Right lobe of liver (tissue), 6 donors: ENCODE measurements at places on chromosomes 4 and X. TPM values are rescaled to one million over a fixed set of nuclear protein-coding genes. Genes with fewer than 3 reads are reported as not detected.

- DNase-seq: no peak
Observed at GRCh38 chr4:155639704-155640523, 26.7 kb upstream of the GUCY1A1 start.

DNA sequence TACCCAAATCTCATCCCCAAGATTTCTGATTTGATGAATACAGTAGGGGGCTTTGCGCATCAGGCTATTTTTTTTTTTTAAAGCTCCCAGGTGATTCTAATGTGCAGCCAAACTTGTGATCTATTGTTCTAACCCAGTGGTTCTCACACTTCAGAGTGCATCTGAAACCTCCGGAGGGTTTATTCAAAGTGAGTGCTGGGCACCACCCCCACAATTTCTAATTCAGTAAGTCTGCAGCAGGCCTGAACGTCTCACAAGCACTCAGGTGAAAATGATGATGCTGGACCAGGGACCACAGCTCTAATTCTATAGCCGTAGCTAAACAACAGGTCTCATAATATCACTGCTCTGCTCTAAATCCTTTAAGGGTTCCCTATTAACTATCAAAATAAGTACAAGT is 211.4 kb downstream of the FMR1NB start:
- DNase-seq: no peak

DNA sequence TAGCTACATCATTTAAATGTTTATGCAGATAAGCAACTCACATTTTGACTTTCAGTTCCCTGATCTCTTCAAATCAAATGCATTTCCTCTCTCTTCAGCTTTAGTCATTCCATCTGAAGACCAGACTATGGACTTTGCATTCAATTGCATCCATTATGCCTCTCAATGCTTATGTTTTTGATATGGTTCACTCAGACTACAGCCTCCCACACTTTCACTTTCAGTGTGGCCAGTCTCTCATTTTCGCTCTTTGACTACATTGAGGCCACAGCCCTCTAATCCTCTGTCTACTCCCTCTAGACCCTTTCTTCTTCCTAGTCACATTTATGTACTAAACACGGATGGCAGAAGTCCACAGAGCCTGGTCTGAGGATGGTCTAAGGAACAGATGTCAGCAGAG is 24.5 kb upstream of the VEGFC start:
- no peak for DNase-seq

Gene FUNDC1
- 5.5 TPM for total RNA-seq

Gene ANKRD50
- total RNA-seq: 4.6 TPM

Gene BTC
- 0.29 TPM for total RNA-seq

DNA sequence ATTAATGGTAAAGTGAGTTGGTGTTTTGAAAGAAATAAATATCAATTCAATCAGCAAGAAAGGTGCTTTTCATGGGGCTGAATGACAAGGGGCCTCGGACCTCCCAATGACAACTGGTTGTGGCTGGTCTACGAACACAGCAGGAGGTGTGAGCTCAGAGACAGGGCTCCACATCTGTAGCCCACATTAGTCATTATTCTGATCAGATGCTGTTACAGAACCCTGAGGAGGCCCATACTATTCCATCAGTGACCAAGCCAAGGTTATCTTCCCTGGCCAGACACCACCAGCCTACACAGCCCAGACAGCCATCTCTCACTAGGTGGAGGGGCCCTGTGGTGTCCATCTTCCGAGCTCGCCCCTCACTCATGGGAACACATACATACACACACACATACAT is 168.8 kb downstream of the SH3KBP1 start:
- no peak for DNase-seq

DNA sequence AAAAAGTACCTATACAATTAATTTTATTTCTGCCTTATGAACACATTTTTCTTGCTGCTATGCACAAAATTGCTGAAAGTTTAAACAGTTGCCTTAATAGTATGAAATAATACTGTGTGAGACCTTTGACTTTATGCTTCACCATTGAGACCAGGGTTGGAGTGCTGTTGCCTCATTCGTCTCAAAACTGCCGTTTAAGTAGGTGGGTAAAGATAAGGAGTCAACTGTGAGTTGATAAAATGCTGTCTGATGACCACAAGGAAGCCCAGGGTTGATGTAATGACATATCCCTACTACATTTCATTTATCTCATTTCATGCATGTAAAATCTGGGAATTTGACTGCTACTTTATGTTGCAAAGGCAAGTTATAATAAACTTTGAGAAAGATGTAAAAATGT is 23.4 kb downstream of the STK26 start:
- DNase-seq: no peak

DNA sequence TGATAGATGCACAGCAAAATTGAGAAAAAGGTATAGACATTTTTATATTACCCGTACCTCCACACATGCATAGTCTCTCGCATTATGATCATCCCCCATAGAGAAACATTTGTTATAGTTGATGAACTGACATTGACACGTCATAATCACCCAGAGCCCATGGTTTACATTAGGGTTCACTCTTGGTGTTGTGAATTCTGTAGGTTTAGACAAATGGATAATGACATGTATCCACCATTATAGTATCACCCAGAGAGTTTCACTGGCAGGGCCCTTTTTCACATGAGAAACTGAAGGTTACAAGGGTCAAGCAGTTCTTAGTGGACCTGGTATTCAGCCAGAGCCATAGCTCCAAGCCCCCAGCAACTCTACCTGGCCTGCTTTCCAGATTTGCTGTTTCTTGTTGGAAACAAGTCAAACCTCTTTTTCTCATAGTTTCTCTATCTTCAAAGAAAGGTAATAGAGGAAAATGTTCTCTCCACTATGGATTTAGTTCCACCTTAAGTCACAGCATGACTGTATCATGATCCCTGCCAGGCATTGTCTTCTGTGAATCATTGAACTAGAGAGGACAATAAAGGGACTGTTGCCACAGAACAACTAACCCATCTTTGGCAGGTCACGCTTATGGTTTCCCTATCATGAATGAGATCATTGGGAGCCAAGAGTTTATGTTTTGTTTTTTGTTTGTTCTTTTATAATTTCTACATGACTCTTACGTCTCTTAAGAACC is 64.0 kb downstream of the HHIP start:
- DNase-seq: no peak

DNA sequence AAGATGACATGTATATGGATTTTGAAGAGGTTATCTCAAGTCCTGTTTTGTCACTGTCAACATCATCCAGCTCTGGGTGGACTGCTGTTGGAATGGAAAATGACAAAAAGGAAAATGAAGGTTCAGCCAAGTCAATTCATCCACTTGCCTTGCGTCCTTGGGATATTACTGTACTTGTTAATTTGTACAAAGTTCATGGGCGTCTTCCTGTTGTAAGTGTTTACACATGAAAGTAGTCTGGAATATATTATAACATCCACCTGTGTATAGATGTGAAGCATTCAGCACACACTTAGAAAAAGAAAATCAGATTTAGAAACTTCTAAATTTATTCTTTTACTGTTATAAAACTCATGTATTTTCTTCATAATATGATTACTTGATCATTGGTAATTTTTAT is 67.2 kb downstream of the BLTP1 start:
- no peak for DNase-seq

GRCh38 chr4:110484767-110485166 is 8.8 kb downstream of the ENPEP start:
- DNase-seq: no peak

GRCh38 chr4:179582164-179582905 is 2140.1 kb upstream of the AGA start:
- no peak for DNase-seq

DNA sequence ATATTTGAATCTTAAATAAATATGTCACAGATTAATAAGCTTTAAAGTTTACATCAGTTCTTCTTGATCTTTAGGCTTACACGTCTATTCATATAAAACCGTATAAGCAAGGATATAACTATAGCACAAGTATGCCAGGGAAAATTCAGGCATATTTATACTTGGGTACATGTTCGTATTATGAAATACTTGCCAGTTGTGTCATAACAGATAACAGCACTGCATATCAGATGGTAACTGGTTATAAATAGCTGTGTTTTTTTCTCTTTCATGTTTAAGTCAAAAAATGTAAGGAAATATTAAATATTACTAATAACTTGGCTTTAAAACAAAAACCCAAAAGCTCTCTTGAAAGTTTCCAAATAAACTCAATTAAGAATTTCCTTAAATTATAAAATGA is 17.5 kb downstream of the BRWD3 start:
- DNase-seq: no peak

- no peak for DNase-seq
Observed at GRCh38 chr4:88775026-88775425, 77.4 kb upstream of the NAP1L5 start.

- DNase-seq: no peak
Observed at GRCh38 chr4:120869613-120870278, 52.8 kb downstream of the PRDM5 start.

DNA sequence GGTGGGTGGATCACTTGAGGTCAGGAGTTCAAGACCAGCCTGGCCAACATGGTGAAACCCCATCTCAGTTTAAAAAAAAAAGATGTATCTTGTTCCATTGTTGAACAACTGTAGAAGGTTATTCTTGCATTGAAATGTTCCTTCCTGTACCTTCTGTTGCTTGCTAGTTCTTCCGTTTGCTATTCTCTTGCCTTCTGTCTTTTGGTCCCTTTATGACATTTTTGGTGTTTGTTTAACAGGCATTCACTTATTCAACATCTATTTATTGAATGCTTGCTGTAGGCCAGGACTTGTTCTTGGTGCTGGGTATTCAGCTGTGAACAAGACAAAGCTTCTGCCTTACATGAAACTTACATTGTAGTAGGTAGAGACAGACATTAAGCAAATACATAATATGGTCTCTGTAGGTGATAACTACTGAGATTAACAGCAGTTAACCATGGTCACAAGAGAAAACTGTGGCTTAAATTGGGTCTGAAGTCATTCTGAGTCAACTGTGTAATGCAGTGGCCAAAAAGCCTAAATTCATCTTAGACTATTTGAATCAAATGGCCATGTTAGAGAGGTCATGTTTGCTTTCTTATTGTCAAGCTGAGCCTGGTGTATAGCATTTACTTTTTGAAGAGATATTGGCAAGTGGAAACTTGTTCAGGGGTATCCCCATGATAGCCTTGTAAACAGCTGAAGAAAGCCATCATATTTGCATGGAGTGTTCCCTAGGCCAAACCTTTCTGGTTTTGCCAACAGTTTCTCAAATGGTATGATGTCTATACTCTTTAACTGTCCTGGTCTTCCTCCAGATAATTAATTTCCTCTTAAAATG is 35.6 kb downstream of the GAB1 start:
- DNase-seq: no peak

Gene TMEM175
- total RNA-seq: 31.8 TPM

DNA sequence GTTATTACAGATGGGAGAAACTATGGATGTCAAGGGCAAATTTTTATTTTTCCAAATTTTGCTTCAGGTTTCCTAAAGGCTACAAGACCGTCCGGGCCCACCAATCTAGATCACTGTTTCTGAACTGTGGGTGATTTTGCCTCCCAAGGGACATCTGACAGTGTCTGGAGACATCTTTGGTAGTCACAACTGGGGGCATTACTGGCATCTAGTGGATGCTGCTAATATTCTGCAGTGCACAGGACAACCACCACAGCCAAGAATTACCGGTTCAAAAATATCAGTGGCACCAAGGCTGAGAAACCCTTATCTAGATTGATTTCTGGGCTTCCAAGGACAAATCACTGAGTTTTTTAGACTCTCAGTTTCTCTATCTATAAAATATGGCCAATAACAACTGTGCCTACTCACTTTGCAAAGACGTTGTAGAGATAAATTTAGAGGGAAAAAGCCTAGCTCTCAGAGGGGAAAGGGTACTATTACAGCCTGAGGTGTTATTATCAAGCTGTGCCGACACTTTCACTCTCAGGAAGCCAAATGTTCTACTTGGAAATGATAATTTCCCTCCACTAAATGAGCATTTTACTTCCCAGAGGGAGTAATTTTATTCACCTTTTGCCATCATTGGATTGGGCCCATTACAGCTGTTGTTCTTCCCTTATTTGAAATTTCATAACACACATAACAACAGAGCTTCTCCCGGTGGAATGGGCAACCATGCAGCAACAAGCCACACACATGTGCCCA is 442.1 kb downstream of the CENPC start:
- no peak for DNase-seq

GRCh38 chr4:2433609-2434350 is 15.0 kb downstream of the CFAP99 start:
- peak; percentile 49 for DNase-seq

Gene PTTG2
- not detected for total RNA-seq

- DNase-seq: peak; percentile 78
Observed at GRCh38 chrX:64975989-64976672, at the start of gene ZC4H2. Gene ZC4H2, minus strand, starts transcription at chrX:64976450. Its CDS starts 73 bp downstream, at chrX:64976377.

Gene CT45A5
- total RNA-seq: not detected

Gene WDR1
- total RNA-seq: 149 TPM

DNA sequence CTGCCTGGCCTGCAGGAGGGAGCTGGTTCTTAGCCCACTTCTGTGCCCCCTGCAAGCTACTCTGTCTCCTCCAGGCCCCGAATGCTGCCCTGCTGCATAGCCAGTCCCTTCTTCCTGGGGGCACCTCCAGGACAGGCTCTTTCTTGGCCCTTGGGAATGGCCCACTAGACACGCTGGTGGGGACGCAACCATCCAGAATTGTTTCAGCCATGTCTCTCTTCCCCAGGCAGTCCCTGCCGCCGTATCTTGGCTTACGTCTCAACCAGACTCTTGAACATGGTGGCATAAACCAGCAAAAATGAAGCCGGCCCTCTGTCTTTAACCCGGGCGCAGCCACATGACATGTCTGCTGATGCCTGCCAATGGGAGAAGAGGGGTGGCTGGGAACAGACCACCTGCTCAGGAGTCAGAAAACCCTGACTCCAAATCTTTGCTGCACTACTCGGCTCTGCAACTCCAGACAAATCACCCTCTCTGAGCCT is 9.0 kb downstream of the LRPAP1 start:
- no peak for DNase-seq

- no peak for DNase-seq
Observed at GRCh38 chrX:110985470-110985869, 110.5 kb upstream of the PAK3 start.

DNA sequence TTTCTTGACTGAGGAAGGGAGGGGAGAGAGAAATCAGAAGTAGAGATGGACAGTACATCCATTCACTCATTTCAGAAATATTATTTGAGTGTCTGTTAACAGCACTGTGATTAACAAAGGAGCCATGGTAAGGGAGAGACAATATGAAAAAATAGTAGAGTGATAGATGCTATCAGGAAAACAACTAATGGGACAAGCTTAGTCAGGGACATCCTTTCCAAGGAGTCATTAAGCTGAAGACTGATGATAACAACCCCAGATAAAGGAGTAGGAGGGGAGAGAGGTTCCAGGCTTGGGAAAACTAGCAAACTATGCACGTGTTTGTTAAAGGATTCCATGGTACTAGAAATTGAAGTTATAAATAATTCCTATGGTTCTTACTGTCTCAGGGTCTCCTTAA is 122.2 kb downstream of the CBR4 start:
- no peak for DNase-seq

- no peak for DNase-seq
Observed at GRCh38 chr4:149102765-149103164, 660.6 kb upstream of the NR3C2 start.

DNA sequence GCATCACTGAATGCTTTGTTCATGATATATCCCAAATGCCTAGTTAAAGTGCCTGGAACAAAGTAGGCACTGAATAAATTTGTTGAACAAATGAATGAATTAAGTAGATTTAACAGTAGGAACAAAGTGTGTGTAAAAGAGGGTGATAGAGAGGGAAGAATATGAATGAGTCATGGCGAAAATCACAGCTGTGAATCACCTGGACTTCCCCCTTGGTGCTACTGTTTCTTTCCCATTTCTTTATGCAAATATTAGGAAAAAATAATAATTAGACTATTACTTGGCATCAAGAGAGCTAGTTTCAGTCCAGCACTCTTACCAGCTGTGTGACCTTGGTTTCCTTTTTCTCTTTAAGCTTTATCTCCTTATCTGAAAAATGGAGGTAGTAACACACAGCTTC is 9.2 kb downstream of the SPIN3 start:
- DNase-seq: no peak

GRCh38 chrX:9316096-9316495 is 148.8 kb upstream of the TBL1X start:
- no peak for DNase-seq
